ENCODE measurements at places on chromosomes 5 and 9.
A peak's percentile ranks its signal among the peaks of the same experiment; 100 is the strongest.

GRCh38 chr5:73442996-73443627 is 5.5 kb downstream of the FOXD1 start:
- ATAC-seq, result no peak

GRCh38 chr5:162842727-162843126 is 594.7 kb upstream of the CCNG1 start:
- no peak for ATAC-seq

DNA sequence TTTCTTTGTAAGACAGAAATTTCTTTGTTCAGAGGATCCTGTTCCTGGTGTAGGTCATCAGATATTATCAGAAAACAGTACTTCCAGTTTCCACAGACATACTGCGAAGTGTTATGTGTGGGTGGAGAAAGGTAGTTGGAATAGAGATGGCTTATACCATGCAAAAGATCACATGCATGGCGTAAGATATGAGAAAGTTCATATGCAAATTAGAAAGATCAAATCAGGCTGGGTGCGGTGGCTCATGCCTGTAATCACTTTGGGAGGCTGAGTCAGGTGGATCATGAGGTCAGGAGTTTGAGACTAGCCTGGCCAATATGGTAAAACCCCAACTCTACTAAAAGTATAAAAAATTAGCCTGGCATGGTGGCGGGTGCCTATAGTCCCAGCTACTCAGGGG is 65.2 kb upstream of the GLIS3 start:
- no peak for ATAC-seq

DNA sequence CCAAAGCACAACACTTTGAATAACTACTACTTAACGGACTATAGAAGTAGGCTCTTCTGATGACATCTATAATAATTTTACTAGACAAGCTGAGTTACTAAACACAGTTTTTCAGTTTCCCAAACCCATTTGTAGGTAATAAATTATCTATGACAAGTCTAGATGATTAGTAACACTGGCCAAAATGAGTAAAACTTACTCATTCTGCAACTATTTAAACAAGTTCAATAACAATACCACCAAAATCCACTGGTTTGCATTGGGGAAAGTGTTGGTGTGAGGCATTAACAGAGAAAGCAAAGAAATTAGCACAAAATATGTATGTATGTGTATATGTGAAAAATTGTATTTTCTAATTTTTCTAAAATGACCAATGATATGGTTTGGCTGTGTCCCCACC is 119.3 kb downstream of the NR2F1-AS1 start:
- no peak for ATAC-seq

GRCh38 chr5:143515829-143516228 is 112.3 kb upstream of the NR3C1 start:
- peak; percentile 75 for ATAC-seq

GRCh38 chr9:137168904-137169856 is 671 bp downstream of the LRRC26 start:
- peak; percentile 57 for ATAC-seq

DNA sequence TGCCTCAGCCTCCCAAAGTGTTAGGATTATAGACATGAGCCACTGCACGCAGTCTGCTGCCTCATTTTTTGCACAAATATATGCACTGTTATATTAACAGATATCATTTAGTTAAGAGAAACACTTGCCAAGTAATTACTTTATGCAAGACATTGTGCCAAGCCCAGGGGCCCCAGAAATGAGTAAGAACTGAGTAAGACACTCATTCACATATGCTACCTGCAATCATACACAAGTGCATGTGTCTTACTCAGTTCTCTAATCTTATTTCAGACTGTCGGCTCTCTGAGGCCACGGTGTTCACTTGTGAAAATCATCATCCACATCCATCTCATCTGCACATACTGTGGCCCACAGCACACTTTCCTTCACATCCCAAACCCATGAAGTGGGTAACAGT is 16.0 kb downstream of the TRAF1 start:
- no peak for ATAC-seq

DNA sequence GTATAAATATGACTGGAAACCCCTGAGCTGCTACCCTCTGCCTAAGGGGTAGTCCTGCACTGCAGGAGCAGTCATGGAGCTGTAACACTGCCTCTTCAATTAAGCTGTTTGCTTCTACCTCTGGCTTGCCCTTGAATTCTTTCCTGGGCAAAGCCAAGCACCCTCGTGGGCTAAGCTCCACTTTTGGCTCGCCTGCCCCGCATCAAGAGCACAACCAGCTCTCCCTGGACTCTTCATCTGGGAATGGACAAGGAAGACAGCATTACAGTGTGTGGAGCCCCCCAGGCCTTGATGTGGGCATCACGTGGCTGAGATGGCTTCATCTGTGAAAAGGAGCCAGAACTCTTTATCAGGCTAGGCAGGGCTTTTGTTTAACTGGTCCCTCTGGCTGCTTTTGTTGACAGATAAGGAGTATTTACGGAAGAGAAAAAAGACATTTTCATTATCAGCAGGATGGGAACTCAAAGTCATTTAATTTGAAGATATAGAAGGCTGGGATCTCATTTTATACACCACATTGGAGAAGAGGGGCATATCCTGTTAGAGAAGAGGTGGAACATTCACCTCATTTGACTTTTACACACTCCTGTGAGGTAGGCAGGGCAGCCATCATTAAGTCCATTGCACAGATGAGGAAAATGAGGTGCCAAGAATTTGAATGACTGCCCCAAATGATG is 137.8 kb downstream of the SEMA6A start:
- no peak for ATAC-seq

DNA sequence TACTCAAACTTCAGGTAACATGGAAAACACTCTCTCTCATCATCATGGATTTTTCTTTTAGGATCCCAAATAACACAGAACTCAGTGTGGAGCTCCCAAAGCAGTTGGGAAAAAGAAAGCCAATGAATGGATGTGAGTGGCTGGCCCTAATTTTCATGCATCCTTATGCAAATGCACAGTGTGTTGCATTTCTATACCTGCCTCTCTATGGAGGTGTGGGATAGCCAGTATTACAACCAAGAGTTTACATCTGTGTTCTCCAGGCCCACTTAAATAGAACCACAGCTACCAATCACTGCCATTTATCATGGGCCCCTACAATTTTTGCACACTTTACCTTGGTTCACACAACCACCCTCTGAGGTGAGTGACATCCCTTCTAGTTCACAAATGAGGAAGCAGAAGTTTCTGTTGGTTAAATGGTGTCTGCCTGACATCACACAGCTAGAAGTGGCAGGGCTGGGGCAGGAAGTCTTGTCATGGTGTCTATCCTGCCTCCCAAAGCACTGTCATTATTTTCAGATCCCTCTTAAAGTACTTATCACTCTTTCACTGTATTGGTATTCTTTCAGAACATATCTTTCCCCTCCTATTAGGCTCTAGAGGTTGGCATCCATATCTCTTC is 17.3 kb downstream of the MAMDC2 start:
- no peak for ATAC-seq

DNA sequence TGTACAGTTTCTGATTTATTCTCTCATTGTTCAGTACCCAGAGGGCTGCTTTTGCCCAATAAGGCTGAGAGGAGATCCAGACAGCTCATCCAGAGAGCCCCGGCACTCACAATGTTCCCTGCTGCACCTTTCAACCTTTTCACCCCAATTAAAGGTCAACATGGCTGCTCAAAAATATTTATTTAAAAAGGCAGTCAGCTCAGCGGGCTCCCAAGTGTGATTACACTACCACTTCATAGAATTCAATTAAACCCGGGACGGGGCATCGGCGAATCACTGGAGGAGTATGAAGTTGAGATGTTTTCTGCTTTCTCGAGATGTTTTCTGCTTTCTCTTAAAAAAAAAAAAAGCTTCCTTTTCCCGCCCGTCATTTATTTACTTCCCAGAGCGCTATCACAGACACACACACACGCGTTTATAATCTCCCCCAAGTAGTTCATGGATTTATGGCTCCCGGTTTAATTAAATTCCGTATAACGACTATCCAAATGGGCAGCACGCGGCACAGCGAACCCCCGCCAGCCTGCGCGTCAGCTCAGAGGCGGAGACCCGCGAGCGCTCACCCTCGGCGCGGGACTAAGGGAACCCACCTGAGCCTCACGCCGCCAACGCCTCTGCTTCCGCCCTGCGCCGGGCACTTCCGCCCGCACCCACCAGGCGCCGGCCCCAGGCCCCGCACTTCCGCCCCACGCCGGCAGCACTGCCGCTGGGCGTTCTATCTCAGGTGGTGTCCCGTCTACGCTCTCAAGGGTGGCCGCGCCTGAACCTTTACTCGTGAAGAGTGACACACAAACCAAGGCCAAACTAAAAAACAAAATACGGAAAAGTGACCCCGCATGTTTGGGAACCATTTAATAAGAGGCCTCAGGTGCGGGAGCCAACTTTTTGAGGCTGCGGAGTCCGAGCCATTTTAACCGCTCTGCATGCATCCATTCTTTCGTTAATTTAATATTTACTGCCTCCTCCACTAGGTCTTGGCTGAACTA is at the start of gene C5orf63:
TSS of gene C5orf63 (minus strand) at position 642 of the 986 bp plus-strand sequence. CDS start 14,507 bp downstream, outside the sequence.
- ATAC-seq, result no peak

- no peak for ATAC-seq
Measured at GRCh38 chr5:82334856-82335255, 56.7 kb upstream of the RPS23 start.

GRCh38 chr5:149210225-149210624 is 61.4 kb upstream of the AFAP1L1 start:
- no peak for ATAC-seq

DNA sequence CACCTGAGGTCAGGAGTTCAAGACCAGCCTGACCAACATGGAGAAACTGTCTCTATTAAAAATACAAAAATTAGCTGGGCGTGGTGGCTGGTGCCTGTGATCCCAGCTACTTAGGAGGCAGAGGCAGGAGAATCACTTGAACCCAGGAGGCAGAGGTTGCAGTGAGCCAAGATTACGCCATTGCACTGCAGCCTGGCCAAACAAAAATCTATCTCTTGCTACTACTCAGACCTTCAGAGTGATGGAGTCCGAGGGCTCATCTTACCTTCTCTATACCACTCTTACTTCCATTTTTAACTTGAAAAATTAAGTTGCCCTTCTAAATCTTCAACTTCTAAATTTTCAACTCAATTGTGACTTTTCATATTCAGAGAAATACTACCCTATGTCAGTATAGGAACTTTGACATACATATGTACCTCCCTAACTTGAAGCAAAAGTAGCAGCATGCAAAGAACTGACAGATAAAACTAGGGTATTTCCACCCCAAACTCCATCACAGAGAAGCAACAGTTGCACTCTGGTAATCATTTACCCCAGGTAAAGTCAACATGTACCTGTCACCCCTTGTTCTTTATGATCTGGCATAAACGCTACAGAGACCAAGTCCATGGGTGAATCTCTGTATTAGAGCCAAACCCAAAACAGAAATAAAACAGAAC is 11.4 kb downstream of the ZFAND5 start:
- peak; percentile 29 for ATAC-seq

DNA sequence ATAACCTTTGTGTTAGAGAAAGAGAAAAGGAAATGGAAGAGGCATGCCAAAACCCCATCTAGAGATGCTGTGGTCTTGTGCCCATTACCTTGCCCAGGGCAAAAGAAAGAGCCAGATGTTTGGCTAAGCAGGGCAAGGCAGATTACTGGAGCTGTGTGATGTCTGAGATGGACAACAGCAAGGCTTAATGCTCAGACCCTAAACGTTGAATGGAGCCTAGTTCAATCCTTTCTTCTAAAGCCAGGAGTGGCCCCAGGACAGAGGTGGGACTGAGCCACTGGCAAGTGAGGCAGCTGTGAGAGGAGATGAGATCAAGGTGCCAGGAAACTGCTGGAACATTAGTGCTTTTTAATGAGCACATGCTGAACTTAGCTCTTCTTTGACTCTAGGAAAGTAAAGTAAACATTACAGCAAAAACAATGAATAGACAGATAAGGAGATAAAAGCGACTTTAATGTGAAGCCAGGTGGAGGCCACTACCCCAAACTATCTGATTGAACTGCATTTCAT is 143.0 kb upstream of the EGFLAM start:
- ATAC-seq, result no peak

GRCh38 chr5:10192309-10192708 is 57.4 kb downstream of the ATPSCKMT start:
- no peak for ATAC-seq

All from motor neuron (in vitro differentiated cells).